Activated T-cell treated with anti-CD3 and anti-CD28 coated beads, Interleukin-2, amount 50 U/mL, for 72 hours (primary cell): ENCODE measurements at places on chromosomes 6 and 20. TPM values are rescaled to one million over a fixed set of nuclear protein-coding genes. Genes with fewer than 3 reads are reported as not detected.

GRCh38 chr6:123812621-123813020 lies 9.0 kb downstream of the NKAIN2 start:
- DNase-seq: no peak

- peak; percentile 41 for DNase-seq
These were observed 12.0 kb downstream of the ZFP64 start for GRCh38 chr20:52179331-52180179.

- DNase-seq: no peak
These were observed 54.3 kb upstream of the NFATC2 start for GRCh38 chr20:51596668-51597388.

DNA sequence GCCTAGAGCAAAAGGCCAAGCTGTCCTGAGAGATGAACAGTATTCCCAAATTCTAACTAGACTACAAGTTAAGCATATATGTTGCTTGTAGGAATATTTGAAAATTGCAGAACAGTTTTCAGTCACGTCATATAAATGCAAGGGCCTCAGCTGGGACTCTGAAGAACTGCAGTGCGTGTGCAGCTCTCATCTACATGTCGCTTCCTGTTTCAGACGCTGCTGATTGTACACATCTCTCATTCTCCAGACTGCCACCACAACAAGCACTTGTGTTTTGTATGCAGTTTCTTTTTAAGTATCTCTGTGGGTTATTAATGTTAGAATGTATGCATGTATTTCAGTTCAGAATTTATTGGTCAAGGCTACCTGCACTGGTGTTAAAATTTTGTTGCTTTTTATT lies 119.7 kb downstream of the MAP3K4 start:
- peak; percentile 29 for DNase-seq

Gene TRIM31
- 0.12 TPM for total RNA-seq

GRCh38 chr6:44697327-44697726 lies 309.8 kb downstream of the CDC5L start:
- DNase-seq: no peak

DNA sequence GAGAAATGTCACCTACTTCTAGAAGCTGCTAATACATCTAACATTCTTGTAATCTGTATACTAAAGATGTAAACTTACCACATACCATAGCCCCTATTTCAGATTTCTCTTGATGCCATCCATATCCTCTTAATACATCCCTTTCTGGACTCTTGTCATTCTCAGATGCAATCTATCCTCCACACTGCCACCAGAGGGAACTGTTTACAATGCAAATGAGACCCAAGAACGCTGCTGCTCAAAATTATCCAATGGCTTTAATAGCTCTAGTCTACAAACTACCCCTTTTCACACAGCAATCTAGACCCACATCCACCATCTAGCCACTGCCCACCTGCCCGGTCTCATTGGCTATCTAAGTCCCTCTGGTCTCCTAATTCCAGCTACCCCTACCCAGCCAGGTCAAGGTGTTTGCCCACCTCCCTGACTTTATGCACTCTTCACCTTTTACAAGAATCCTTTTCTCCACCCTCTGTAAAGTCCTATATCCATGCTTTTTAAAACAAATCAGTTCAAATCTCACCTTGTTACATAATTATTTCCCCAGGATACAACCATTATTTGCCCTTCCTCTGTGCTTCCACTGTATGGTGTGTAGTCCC lies 14.8 kb downstream of the FAXC start:
- DNase-seq: peak; percentile 30

Gene CD109
- total RNA-seq: 14.9 TPM

Gene TP53TG5
- 0.83 TPM for total RNA-seq

Gene MACROD2
- not detected for total RNA-seq

GRCh38 chr6:15243910-15244619 lies 1.8 kb upstream of the JARID2 start:
- no peak for DNase-seq

GRCh38 chr20:31570021-31570463 lies 35.0 kb upstream of the ID1 start:
- DNase-seq: no peak

DNA sequence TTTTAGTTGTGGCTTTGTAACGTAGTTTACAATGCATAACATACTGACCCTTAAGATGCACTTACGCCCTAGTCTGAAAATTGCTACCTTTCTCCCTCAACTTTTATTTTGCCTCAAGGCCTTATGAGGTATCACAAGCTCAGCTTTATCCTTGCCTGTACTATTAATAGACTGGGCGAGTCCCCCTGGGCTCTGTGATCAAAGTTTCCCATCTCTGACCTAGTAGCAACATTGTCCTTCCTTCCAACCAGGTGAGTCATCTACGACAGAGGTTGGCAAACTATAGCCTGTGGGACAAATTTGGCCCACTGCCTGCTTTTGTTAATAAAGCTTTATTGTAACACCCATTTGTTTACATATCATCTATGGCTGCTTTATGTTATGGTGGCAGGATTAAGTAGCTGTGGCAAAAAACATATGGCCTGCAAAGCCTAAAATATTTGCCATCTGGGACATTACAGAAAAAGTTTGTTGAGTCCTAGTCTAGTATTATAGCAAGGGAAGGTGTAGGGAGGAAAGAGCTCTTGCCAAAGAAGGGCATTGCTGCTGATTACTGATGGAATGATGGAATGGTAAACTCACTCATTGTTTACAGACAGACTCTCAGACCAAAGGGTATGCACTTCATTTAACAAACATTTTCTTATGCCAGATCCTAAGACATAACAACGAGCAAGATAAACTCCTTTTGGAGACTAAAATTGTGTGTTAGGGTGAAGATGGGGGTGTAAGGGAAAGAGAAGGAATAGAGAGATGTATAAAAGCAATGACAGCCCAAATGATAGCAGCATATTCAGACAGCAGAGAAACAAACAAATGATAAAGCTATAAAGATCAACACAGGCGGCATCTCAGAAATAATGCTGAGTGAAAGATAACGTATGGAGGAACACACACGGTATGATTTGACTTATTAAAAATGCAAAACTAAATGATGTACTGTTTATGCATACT lies 74.2 kb downstream of the SLC22A23 start:
- DNase-seq: no peak

Gene SYS1
- total RNA-seq: 35.4 TPM

- DNase-seq: no peak
These were observed 8.9 kb upstream of the LKAAEAR1 start for GRCh38 chr20:64093013-64093503.

Gene SLC35F1
- 0.50 TPM for total RNA-seq

Gene CTAGE9
- total RNA-seq: not detected

Gene C2
- 3.4 TPM for total RNA-seq
